ENCODE measurements at places on chromosomes 13 and 19. TPM values are rescaled to one million over a fixed set of nuclear protein-coding genes. Genes with fewer than 3 reads are reported as not detected.

DNA sequence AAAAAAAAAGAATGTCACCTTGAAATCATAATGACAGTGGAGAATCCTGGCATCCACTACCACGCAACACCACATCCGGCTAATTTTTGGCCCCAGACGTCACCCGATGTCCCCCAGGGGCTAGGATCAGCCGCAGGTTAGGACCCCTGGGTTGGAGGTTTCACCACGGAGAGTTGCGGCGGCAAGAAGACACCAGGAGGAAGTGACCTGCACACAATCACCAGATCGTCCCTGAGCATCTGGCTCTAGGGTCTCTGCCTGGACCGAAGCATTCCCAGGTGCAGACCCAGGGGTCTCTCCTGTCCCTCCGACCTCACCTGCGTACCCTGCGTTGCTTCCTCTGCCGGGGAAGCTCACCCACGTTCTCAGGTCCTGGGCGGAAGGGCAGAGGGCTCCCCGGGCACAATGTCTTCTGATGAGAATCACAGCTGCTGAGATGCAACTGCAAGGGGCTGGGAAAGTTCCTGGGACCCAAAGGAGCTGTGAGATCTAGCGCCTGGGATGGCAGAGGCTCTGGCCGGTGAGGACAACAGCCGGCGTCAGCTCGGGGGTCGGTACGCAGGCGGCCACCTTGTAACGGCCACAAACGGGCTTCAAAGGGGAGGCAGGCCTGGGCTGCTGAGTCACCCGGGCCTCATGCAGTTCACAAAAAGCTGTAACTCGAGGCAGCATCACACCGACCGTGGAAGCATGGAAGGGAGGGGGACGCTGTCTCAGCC lies 111.2 kb downstream of the GADD45B start:
- DNase-seq = no peak

GRCh38 chr19:31535691-31536460 lies 186.6 kb upstream of the TSHZ3 start:
- DNase-seq = no peak

DNA sequence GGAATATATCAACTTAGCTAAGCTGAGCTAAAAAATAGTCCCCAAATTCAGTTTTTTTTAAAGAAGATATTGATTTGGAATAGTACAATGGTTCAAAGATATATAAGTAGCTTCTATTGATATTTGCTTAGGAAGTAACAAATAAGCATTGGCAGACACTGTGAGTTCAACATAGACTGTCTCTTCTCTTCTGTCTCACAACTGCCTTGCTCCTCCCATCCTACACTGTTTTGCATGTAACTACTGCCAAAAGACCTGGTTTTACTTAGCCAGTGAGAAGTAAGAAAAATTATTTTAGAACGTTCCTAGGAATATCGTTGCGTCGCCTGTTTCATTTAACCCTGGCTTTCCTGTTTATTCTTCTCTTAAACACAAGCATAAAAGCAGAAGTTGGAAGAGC lies 859.0 kb upstream of the SPRY2 start:
- DNase-seq = no peak

DNA sequence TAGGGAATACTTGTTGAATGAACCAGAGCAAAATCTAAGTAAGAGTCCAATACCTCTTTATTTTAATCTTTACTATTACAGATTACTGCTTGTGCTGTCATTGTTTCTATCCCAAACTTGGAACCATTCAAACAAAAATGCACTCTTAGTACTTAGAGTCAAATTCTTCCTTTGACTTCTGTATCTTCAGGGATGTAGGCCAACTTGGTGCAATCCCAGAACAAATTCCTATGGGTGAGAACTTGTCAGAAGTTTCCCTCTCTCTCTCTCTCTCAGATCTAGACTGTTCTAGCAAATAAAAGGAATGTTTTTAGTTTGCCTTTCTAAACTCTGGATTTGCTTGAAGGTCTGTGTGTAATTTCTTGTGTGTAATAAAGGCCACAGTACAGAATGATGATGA lies 329.0 kb upstream of the TMTC4 start:
- DNase-seq = no peak

- DNase-seq = peak; percentile 71
These were observed 10.0 kb downstream of the COL5A3 start for GRCh38 chr19:10000171-10000826.

DNA sequence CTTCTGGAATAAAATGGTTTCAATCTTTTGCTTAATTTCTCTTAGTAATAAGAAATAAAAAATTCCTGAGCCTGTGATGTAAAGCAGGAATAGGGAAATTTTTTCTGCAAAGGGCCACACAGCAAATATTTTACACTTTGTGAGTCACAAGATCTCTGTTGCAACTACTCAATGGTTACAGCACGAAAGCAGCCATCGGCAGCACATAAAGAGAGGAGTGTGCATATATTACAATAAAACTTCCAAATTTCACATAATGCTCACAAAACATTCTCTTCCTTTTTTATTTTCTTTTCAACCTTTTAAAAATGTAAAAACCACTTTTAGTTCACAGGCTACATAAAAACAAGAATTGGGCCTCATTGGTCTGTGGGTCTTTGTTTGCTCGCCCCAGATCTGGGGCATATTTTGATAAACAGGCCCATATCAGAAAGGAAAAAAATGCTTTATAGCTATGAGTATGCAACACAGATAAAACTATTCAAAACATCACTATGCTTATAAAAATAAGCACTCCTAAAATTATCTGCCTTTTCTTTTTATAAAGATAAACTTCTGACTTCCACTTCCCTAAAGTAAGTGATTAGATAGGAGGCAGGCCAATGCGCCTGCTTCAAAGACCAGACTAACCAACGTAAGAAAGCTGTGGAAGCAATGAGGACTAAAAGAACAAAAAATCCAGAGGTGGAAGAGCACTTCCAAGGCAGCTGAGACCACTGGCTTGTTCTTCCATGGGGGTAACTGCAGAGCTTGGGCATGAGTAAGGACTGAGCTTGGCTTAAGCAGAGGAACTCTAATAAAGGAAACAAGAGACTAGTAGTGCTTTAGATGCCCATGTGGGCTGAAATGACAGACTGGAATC lies 26.5 kb downstream of the MYCBP2 start:
- no peak for DNase-seq

- DNase-seq = no peak
These were observed 360.6 kb downstream of the HS6ST3 start for GRCh38 chr13:96450326-96451020.

DNA sequence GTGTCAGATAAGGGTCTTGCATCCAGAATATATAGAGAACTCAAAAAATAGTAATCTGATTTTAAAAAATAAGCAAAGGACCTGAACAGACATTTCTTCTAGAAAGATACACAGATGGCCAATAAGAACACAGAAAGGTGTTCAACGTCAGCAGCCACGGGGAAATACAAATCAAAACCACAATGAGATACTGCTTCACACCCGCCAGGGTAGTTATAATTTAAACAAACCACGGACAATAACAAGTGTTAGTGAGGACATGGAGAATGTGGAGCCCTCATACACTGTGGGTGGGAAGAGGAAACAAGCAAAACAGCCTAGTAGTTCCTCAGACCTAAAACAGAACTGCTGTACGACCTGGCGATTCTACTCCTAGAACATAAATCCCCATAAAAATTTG lies 26.7 kb upstream of the NAPA start:
- peak; percentile 48 for DNase-seq

DNA sequence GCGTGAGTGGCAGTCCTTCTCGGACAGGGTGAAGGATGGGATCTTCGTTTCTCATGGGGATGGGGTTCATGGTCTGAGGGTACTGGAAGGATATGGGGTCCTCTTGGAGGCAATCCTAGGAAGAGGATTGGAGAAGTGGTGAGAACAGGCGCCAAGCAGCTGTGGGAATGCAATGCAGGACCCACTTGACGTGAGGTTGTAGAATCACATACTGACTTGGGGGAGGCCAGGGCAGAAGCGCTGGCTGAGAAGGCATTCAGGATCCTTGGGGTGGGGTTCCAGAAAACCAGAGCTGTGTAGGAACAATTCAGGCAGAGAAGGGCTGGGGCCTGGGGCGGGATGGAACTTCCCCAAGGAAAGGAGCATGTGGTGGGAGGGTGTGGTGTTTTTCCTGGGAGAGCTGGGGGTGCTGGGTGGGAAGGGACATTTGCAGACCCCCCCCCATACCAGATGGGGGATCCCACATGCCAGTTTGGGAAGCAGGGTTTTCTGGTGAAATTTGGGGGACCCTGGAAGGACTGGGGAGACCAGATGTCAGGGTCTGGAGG lies 852 bp downstream of the KLK1 start:
- DNase-seq = no peak

DNA sequence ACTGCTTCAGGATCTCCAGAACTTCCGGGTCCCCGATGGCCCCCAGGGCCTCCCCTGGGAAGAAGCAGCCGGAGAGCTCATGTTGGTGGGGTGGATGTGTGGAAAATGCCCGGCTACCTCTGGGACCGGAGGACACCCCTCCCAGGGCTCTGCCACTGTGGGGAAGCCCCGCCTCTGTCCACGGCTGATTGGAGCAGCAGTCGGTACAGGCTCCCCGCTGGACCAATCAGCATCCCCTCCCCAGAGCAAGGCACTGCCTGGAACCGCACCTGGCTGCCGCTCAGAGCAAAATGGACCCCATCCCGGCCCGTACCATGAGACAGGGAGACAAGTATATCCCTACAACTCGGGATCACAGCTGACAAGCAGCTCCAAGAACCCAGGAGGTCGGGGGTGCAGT lies 6.4 kb downstream of the DOHH start:
- DNase-seq = peak; percentile 49

GRCh38 chr13:67355812-67356476 lies 125.8 kb upstream of the PCDH9 start:
- DNase-seq = no peak

- DNase-seq = no peak
These were observed 59.6 kb upstream of the GJB6 start for GRCh38 chr13:20291675-20292074.

DNA sequence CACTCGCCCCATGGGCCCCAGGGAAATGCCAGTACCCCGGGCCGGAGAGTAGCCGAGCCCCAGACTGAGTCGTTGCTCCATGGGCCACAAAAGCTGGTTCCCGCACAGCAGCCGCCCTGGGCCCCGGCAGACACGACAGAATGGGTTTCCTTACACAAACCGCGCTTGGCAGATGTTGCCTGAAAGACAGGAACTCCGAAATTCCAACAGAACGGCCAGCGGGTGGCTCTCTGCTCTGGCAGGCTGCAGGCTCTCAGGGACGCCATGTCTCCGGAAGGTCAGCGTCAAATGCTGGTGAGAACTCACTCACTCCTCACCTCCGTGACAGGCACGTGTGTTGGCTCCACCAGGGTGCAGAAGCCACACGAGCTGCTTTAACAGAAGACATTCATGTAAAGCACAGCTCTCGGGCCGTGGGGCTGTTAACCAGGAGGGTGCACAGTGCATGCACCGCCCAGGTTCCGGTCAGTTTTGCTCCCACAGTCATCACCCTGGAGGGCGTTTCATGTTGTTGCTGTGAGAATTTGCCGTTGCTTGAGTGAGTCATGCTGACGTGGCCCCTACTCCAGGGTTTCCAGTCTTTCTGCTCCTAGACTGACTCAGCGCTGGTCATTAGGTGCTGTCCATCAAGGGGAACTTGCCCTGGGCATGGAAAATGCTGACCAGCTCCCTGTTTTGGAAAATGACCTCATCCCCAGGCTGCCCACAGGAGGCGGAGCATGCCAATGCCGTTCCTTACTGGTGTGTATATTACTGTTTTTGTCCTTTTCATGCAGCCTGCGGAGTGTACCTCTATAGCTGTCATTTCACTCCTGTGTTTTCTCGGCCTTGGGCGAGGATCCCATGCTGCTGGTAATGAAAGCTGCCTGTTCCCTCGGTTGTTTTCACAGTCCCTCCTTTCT lies 44.8 kb downstream of the ANKRD10 start:
- no peak for DNase-seq

- DNase-seq = no peak
These were observed 1.3 kb downstream of the ZNF180 start for GRCh38 chr19:44498988-44499387.

- DNase-seq = no peak
These were observed 4.9 kb upstream of the TEX26 start for GRCh38 chr13:30927595-30927994.

DNA sequence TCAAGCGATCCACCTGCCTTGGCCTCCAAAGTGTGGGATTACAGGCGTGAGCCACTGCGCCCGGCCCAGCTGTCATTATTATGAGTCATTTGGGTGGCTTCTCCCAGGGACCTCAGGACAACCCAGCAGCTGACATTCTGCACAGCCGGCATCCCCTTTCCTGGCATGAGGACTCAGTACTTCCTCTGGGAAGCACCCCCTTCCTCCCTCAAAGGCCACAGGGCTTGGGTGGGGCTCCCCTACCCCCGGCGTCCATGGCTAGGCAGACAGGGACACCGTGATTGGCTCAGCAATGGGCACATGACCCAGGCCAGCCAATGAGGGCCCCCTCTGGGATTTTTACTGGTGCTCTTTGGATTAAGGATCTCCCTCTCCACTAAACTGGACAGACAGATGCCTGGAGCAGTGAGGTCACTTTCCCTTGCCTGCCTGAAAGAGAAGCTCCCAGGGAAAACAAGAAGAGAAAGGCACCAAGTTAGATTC lies 6.0 kb downstream of the KANK2 start:
- no peak for DNase-seq

DNA sequence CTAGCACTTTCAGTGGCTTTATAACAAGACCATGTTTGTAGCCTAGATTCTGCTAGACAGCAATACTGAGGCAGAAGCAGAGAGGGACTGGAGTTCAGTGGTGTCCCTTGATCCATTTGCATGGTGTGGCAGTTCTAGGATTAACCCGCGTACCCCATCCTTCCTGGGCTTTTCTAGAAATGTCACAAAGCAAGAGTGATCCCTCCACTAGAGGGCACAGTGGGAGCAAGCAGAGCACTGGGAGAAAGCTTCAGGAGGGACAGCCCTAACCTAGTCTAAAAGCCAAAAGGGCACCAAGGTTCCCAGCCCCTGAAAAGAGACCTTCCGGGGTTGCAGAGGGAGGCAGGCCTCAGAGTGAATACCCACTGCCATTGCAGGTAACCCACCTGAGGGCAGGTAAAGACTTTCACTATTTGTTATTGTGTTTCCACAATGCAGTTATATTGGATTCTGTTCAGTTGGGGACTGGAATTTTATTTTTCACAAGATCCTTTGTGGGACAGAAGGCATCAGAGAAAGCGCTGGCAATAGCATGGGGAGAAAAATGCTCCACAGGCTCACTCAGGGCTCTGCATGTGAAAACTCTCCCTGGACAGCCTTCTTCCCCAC lies 170.6 kb downstream of the FLT1 start:
- peak; percentile 69 for DNase-seq

Gene GPR12
- not detected for total RNA-seq

Gene LILRB5
- not detected for total RNA-seq

Gene SMIM17
- total RNA-seq = 0.25 TPM

Gene ZNF823
- total RNA-seq = 6.7 TPM

Gene CD70
- total RNA-seq = 12.6 TPM

Gene PSG6
- not detected for total RNA-seq

Gene MAMSTR
- 1.5 TPM for total RNA-seq

All from activated CD4-positive, alpha-beta T cell treated with anti-CD3 and anti-CD28 coated beads, Interleukin-2, amount 10 ng/mL, durations not matched to agents 7 days and 5 days (primary cell).